ENCODE measurements at places on chromosomes 3 and 15.

- no peak for DNase-seq
Measured at GRCh38 chr3:136667081-136667480, 85.1 kb downstream of the STAG1 start.

DNA sequence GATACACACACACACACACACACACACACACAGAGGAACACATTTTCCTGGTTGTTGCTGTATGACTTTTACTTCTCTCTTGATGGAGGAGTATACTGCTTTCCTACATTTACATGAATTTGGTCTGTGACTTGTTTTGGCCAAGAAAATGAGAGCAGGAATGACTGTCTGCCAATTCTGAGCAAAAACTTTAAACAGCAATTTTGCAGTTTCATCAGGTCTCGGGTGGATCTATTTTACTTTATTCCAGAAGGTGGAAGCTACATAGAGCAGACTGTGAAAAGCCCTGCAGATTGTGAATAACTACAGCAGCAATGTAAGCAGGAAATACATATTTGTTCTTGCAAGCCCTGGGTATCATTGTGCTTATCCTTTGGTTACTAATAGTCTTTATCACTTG lies 1350.0 kb upstream of the EPHA6 start:
- DNase-seq = no peak

- DNase-seq = peak; percentile 33
Measured at GRCh38 chr3:96863129-96863740, 48.8 kb downstream of the EPHA6 start.

DNA sequence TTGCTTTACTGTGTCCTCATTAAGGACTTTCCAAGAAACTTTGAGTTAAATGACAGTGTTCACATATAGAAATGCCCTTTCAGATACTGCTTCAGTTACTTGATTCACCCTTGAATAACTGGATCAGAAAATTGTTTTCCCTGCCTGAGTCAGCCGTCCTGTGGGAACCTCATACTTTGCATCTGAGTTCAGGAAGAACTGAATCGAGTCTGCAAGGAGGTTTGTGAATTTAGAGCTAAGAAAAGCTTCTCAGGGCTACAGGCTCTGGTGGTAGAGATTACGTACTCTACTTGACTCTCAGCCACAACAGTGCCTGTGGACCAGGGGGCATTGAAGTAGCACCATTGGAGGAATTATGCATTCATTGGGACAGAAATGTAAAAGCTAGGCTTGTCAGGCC lies 252.4 kb upstream of the C2CD4B start:
- no peak for DNase-seq

GRCh38 chr3:143237077-143237627 lies 117.6 kb downstream of the CHST2 start:
- no peak for DNase-seq

- no peak for DNase-seq
Measured at GRCh38 chr3:129126726-129127280, 5.2 kb upstream of the RAB43 start.

DNA sequence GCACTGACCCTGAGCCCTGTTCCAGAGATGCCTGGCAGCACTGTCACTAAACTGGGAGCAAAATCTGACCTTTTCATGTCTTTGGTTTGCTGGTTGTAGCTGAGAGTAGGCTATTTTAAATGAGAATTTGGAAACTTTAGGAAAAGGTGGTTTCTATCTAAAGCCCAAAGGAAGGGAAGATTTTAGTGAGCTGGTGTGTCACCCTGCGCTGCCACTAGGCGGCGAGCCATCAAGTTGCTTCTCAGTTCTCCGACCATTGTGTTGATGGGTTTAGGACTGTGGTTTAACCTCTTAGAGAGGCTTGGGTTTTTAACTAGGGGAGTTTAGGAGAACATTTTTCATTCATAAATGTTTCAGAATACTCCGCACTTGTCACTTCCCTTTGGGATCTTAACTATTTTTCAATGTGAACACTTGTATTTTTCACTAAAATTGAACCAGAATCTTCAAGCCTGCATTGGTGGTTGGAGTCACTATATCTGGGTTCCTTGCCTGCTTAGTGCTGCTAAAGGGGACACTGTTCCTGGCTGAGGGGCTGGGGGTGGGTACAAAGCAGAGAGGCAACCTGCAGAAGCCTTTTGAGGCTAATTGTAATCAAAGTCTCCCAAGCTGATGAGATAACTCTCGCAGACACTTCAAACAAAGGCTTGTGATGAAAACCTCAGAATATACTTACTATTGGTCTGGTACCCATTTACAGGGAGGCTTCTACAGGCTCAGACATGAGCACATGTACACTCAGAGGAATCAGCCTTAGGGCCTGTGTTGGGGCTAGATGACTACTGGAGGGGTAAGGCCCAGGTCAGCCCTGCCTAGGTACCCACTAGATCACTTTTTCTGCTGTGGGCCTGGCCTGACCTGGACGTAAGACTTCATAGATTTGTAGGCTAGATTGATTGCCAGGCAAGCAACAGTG lies 16.8 kb downstream of the EXOSC7 start:
- no peak for DNase-seq

- peak; percentile 27 for DNase-seq
Measured at GRCh38 chr3:158532099-158532734, 38.8 kb upstream of the MLF1 start.

DNA sequence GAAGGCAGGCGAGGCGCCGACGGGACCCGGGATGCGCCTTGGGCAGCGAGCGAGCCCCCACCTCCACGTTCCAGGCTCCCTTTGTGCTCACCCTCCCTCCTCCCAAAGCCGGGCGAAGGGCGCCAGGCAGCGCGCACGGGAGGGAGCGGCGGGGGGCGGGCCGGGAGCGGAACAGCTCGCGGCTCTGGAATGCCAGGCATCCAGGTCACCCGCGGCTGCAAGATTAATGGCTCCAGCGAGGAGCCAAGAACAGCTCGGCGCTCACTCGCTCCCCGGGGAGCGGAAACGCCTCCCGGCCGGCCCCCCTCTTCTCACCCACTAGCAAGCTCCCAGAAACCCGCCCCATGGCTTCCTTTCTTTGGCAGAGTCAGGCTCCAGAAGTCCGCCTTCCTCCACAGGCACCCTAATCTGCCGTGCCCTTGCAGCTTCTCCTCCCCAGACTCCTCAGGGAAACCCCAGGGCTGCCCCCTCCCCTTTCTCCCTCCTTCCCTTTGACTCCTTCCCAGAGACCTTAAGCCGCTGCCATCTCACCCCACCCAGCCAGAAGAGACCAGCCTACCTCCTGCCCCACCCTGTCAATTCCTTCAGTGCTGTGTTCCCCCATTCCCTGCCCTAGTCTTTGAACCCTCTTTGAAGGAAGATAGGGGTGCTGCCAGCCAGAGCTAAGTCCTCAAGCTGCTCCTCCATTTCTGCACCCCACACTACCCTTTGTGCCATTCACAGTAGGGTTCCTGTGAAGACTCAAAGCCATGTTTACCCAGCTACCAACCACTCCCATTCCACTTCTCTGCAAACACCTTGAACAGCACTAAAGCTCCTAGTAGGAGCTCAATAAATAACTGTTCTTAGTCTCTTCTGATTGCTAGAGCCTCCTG lies 9.9 kb downstream of the AMOTL2 start:
- no peak for DNase-seq

GRCh38 chr3:85364296-85364909 lies 405.6 kb downstream of the CADM2 start:
- no peak for DNase-seq

GRCh38 chr3:177350121-177350520 lies 152.8 kb upstream of the TBL1XR1 start:
- no peak for DNase-seq

GRCh38 chr3:183854318-183855035 lies 29.1 kb upstream of the MAP6D1 start:
- no peak for DNase-seq

GRCh38 chr3:16433701-16434151 lies 79.8 kb downstream of the RFTN1 start:
- DNase-seq = no peak
